Stimulated activated CD4-positive, alpha-beta T cell treated with anti-CD3 and anti-CD28 coated beads, Interleukin-2, amount 100 ng/mL, for 48 hours (primary cell): ENCODE measurements at places on chromosomes 2 and 18.

GRCh38 chr18:50424877-50425690 is 50.2 kb downstream of the SKA1 start:
- DNase-seq: no peak

DNA sequence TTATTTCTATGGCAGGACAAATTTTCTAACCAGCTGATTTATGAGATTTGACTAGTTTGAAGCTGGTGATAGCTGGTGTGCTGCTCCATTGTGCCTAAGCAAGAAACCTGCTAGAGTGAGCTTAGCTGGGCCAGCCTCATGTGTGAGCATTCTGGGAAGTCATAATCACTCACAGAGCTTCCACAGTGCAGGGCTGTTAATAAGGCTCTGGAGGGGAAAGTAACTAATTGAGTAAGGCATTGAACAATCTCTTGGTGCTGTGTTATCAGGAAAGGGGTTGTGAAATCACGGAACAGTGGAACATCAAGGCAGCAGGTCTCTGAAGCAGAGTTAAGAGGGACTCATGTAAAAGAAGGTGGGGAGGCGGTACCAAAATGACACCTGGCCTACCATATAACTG is 772.6 kb downstream of the MBD2 start:
- DNase-seq: no peak

DNA sequence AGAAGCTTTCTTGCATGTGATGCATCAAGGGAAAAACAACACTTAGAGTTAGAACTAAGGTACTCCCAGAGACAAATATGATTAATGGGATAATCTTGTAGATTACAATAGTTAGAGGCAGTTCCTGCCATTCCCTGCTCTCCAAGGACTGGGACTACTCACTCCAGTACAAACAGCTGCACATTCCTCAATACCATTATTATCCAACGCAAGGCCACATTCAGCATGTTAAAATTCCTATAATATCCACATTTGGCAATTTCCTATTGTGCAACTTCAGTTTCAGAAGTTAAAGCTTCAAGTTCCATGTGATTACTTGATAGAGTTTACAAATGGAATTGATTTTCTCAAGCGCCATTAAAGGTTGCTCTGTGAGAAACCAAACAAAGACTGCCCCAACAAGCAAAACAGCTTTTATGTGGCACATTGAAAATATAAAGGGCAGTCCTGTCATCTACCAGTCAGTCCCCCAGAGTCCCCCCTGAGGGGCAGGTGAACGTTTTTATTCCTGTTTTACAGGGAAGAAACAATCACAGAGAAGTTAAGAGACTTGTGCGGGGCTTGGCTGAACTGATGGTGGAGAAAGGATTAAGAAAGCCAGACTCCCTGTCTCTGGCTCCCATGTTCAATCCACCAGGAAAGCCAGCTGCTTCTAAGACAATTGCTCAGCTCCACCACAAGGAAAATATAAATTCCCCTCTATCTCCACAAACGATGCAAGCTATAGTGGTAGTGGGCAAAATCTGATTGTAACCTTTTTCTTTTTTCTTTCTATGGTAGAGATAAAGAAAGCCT is 72.6 kb downstream of the TXNL1 start:
- DNase-seq: no peak

DNA sequence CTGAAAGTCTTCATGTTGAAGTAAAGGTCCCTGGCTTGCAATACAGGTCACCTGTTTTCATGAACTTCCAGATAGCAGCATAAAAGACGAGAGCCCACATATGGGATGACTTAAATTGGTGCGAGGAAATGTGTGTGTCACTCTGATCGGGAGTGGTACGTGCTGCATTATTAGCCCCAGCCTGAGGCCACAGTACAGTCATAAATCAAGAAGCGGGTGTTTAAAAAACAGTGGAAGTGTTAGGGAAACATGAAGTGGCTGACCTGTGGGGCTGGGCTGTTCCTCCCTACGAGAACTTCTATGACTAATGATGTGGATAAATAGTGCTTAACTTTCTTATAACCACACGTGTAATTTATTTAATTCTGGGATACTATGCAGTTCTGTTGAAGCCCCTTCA is 24.4 kb downstream of the RDH14 start:
- no peak for DNase-seq

GRCh38 chr18:7116001-7116730 is 1.4 kb downstream of the LAMA1 start:
- DNase-seq: no peak

GRCh38 chr18:31783059-31783458 is 22.4 kb upstream of the SLC25A52 start:
- DNase-seq: no peak

GRCh38 chr2:31055938-31056337 is 82.3 kb downstream of the GALNT14 start:
- no peak for DNase-seq

DNA sequence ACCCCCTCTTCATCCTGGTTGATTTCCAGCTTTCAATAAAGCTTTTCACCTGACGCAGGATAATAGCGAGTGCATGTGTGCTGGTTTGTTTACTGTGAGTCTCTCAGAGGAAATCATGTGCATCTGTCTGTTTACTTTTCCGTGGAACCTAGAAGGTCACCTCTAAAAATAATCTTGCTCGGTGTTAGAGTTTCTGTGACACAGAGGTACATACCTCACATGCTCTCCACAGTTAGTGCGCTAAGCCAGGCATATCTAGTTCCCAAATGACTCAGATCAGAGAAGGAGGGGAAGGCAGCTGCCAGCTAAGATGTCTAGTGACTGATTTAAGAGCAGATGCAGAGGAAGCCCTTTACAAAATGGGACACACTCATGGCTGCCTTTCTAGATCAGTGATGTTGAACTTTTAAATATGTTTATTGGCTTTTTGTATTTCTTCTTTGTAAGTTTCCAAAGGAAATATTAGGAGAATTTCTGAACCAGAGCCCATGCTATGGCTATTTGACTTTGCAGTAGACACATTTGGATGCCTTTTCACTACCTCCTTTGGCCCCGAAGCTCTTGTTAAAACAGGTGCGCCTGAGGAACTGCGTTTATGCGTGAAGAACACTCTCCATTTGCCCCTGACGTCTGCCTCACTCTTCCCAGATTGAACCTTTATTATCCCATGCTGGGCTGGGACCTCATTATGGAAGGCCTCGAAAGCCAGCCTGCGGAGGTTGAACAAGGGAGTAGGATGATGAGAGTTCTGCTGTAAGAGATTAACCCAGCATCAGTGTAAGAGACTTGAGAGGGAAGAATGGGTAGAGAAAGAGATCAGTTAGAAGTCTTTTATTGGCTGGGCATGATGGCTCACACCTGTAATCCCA is 145.6 kb downstream of the FAM161A start:
- DNase-seq: no peak

GRCh38 chr2:133271105-133271504 is 297.2 kb downstream of the NCKAP5 start:
- DNase-seq: no peak

- no peak for DNase-seq
These were observed 332.1 kb upstream of the SOX11 start for GRCh38 chr2:5360081-5360480.

- DNase-seq: no peak
These were observed 46.4 kb upstream of the ACAA2 start for GRCh38 chr18:49859725-49860124.

- DNase-seq: no peak
These were observed 700.9 kb upstream of the SYT4 start for GRCh38 chr18:43978174-43978573.

DNA sequence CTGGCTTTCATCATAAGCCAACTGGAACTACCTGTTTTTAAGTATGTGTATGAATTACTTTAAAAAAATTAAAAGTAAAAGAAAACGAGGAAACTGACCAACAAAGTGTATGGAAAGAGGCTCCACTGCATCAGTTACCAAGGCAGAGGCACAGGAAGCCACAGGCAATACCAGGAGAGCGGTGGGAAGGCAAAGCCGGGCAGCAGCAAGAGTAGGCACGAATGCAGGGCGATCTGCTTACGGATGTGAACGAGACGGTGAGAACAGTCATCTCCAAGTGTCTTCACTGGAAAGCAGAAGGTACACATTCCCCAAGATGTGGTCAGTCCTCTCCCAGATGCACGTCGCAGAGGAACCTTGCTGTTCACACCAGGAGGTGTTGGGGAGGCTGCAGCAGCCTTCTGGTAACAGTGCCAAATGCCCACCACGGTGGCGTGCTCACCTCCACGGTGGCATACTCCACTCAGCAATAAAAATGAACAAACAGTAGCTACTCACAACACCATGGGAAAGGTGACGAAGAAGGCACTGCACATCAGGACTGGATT is 43.1 kb downstream of the HS6ST1 start:
- no peak for DNase-seq
